AML-193 (cell line): ENCODE measurements at places on chromosomes 7 and 10.

GRCh38 chr10:6951732-6952131 is 371.7 kb upstream of the PRKCQ start:
- no peak for DNase-seq

DNA sequence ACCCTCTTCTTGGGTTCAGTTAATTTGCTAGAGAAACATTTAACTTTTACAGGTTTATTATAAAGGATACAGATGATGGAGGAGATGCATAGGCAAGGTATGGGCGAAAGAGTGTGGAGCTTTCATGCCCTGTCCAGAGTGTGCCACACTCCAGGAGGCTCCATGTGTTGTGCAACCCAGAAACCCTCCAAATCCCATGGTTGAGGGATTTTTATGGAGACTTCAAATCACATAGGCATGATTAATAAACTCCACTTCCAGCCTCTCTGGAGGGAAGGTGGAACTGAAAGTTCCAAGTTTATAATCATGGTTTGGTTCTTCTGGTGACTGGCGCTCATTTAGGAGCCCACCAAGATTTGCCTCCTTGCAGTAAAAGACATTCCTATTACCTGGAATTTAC is 159.9 kb downstream of the PHTF2 start:
- DNase-seq, result no peak

GRCh38 chr10:43040482-43041256 is 36.2 kb upstream of the RET start:
- no peak for DNase-seq

DNA sequence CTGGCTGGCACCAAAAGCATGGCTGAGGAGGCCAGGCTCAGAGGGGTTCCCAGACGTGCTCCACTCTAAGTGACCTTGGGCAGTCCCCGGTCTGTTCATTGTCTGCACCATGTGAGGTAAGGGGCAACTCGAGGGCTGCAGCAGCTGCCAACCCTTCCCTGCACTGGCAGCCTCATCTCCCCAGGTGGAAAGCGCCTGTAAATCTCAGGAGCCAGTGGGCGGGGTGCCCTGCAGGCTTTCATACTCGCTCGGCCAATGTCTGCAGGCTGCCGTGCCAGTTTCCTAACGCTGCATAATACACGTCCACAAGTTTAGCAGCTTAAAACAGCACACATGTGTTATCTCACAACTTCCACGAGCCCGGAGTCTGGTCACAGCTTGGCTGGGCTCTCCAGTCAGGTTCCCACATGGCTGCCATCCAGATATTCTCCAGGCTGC is 12.6 kb upstream of the GDF10 start:
- DNase-seq, result no peak

GRCh38 chr10:118107040-118107439 is 60.3 kb upstream of the RAB11FIP2 start:
- DNase-seq, result no peak

- peak; percentile 93 for DNase-seq
Measured at GRCh38 chr10:24465891-24466818, 257.2 kb downstream of the KIAA1217 start.

- DNase-seq, result peak; percentile 58
Measured at GRCh38 chr7:155360495-155361345, 63.0 kb downstream of the INSIG1 start.

DNA sequence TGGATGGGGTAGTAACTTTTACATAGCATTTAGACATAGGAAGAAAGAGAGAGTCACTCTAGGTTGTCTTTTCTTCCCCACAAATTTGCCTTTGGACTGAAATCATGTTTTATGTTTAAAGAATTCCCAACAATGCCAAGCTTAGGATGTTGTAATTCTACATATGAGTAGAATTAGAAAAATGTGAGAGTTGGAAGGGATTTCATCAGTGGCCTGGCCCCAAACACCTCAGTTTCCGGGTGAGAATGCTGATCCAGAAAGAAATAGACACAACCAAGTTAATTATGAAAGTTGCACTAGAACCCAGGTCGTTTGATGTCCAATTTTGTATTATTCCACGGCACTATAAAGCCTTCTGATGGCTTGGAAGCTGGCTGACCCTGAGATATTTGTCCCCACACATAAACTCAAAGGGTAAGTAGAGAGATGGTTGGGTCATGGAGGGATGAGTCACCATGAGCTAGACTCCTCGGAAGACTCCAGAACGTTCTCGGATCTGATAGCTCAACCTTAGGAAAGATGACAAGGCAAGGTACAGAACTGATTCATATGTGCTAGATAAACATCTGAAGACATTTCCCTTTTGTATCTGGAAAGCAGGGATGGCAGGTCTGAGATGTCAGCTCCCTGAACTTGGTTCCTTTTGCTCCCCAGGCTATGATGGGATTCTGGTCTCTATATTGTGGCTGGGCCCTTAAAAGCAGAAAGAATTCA is 48.8 kb upstream of the SLC35B4 start:
- no peak for DNase-seq

DNA sequence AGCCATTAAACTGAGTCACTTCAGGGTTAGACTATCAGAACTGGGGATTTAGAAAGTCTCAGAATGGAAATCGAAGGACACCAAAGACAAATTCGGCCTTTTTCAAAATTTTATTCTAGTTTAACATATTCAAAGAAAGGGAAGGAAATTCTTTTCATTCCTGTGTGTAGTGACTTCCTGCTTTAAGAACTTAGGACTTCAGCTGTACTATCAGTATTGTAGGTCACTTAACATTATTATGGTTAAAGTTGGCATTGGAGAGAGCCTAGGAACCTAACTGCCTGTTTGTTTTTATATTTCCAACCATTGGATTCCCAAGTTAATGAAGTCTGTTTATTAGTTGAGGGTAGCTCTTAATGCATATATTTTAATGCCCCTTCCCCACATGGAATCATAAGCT is 63.7 kb downstream of the PTEN start:
- DNase-seq, result no peak

GRCh38 chr7:137703291-137704010 is 143.3 kb downstream of the DGKI start:
- DNase-seq, result no peak

DNA sequence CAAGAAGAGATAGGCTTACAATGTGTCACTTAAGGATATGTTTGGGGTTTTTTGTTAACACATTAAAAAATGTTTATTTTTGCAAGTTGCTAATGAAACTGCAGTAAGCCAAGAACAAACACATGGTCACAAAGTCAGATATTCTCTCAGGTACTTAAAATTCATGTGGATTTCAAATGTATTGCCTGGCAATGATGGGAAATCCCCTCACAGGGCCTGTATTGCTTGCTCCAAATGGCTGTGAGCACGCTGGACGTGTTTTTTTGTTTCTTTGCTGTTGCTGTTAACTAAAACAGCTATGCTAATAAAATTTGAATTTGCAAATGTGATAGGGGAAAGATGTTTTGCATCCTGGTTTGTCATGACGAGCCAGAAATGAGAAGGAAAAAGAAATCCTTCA is 3.8 kb upstream of the CELF2 start:
- DNase-seq, result no peak

DNA sequence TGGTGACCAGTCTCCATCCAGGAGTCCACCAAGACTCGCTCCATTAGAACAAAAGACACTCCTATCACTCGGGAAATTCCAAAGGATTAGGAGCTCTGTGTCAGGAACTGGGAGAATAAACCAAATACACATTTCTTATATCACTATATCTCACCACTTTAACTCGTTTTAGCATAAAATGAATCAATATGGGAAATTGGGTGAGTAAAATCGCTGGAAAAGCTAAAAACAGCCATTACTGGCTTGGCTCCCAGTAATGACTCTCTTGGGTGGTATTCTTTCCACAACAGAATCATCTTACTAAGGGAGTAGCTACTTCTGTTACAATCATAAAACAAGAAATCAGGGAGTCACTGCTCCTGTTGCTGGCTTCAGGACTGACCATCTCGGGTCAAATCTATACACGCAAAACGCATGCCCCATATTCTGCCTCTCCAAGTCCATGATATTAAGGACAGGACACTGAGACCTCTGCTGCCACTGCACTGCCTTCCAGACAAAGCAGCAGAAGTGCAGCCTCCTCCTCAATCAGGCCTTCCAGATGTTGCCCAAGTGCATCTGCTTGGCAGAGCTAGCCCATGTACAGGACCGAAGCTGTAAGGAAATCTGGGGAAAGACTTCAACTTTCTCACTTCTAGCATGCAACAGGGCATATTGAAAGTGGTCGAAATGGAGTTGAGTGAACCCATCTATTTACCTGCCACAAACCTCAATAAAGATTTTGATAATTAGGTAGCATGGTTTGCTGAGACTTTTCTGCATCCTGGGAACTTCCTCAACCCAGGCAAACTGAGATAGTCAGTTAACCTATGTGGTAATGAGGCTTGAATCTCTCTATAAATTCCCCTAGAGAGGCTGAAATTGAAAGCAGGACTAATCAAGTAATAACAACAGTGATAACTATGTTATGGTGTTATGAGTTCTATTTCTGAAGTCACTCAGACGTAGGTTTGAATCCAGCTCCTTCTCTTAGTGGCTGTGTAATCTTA is 14.4 kb upstream of the PANK1 start:
- no peak for DNase-seq

- no peak for DNase-seq
Measured at GRCh38 chr10:76395251-76395650, 963.8 kb downstream of the LRMDA start.

- DNase-seq, result peak; percentile 69
Measured at GRCh38 chr7:28096713-28097112, 83.9 kb downstream of the JAZF1 start.

DNA sequence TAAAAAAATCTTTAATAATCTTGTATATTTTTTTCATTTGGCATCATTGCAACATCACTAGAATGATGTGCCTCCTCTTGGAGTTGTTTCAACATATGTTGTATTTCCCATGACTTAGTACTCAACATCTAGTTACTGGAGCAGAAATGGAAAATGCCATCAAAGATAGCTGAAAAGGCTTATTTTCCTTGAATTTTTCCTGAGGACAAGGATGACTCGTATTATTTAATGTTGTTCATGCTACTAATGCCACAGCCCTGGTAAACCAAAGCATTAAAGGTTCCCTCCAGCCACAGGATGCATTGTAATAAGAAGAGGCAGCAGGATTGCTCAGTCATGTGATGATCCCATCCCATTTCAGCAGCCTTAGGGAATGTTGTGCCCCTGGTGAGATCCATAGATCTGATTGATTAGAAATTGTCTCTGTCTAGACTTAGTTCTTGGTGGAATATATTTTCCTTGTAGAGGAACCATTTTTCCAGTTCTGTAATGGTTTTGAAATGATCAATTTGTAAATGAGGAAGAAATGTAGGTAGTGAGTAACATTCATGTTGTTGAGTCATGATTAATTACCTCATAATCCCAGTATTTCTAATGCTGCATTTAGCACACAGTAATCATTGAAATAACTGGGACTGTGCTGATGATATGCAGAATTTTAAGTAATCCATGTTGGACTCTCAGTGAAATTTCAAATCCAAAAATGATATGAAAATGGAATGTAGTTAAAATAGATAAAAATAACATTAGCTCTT is 91.3 kb upstream of the SMIM30 start:
- DNase-seq, result peak; percentile 67

GRCh38 chr10:14697281-14697680 is 77.4 kb downstream of the FAM107B start:
- DNase-seq, result no peak

DNA sequence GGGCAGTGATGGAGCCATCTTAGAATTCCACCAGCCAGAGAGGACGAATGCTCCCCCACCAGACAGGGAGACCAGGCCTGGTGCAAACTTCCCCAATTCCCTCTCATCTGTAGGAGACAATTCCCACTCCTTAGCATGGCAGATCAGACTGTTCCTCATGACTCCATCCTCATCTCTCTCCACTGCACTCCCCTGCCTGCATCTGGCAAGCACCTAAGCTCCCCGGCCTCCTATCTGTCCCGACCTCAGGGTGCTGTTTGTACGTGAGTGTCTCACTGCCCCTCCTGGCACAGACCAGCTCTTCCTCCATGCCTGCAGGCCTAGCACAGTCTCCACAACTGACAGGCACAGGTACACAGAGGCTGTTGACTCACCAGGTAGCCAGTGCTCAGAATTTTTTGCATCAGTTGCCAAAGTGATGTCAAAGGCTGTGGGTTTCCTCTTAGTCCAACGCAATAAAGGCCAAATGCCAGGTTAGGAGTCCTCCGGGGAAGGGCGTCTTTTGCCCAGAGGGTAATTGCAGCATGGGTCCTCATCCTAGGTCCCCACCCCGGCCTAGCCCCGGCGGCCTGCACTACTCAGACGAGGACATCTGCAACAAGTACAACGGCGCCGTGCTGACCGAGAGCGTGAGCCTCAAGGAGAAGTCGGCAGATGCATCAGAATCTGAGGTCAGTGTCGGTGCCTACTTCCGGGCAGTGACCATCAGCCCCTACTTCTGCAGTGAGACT is 436.8 kb upstream of the FOXK1 start:
- no peak for DNase-seq

GRCh38 chr7:2003931-2004812 is 228.6 kb downstream of the MAD1L1 start:
- DNase-seq, result no peak

- DNase-seq, result no peak
Measured at GRCh38 chr7:66173856-66174255, 31.3 kb upstream of the TPST1 start.

- no peak for DNase-seq
Measured at GRCh38 chr7:39293056-39293823, 273.0 kb upstream of the YAE1 start.

GRCh38 chr7:139374246-139374645 is 14.6 kb downstream of the LUC7L2 start:
- no peak for DNase-seq

GRCh38 chr10:24034571-24034970 is 174.4 kb upstream of the KIAA1217 start:
- no peak for DNase-seq

GRCh38 chr7:113131367-113131766 is 13.0 kb upstream of the SMIM30 start:
- no peak for DNase-seq

DNA sequence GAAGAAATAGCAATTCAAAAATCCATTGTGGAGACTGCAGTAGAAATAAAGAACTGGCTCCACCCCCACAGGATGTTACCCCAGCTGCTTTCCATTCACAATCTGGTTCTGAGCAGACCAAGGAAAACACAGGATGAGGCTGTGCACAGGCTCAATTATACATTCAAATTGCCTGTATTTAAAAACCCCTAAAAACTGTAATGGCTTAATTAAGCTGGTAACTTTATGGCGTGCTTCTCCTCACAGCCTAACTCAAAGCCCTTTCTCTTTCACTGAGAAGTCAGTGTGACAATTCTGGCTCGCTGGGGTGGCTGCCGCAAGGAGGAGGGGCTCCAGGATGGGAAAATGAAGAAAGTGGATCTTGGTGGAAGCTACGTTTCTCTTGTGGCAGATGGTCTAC is 1191.1 kb downstream of the SORCS1 start:
- DNase-seq, result no peak
